Breast epithelium (tissue), 4 donors: ENCODE measurements at places on chromosomes 3 and 15. TPM values are rescaled to one million over a fixed set of nuclear protein-coding genes. Genes with fewer than 3 reads are reported as not detected.

TLR9 gene
- total RNA-seq = 0.29 TPM

ACTC1 gene
- total RNA-seq = 0.15 TPM

DNA sequence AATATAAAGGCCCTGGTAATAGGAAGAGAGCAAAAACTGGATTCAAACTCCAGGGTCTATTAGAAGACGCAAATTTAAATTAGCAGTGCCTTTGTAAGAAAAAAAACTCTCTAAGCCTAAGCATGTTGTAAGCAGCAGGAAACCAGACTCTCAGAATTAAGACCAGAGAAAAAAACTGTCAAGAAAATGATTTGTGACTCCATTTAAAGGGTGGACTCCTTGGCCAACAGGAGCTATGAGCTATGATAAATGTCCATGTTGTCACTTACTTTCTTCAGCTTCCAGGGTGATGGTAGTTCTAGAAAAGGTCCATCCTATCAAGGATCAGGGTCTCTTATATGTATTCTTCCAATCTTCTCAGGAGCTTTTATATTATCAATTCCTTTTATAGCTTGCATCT, 34.9 kb upstream of the CCDC50 start:
- no peak overlapping the region for H3K27ac ChIP-seq
- no peak for DNase-seq
- no peaks in the 10 kb centered on the region for H3K36me3 ChIP-seq
- no peak overlapping the region for H3K4me3 ChIP-seq

GRCh38 chr3:129358772-129359371, 69.6 kb downstream of the EFCAB12 start:
- H3K4me3 ChIP-seq = no peak overlapping the region
- H3K4me1 ChIP-seq = no peaks in the 10 kb centered on the region
- H3K27me3 ChIP-seq = no peaks in the 10 kb centered on the region
- no peaks in the 10 kb centered on the region for H3K36me3 ChIP-seq
- no peak overlapping the region for H3K27ac ChIP-seq
- DNase-seq = no peak

DNA sequence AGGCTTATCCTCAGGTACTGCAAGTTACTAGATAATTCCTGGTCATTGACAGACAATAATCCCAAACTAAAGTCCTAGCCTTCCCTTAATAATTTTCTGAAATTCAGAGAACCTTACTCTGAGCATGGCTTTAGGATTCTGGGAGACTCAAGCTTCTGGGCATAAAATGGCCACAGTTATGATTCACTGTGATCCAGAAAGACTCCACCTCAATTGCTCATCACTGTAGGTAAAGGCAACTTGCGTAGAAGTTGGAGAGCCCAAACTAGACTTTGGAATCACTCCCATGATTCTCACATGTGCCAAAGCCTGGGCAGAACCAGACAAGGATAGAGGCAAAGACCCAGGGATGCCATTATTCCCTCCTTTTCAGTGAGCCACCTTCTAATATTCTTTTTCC, 195.3 kb downstream of the OSBPL10 start:
- H3K4me3 ChIP-seq = no peak overlapping the region
- no peaks in the 10 kb centered on the region for H3K27me3 ChIP-seq
- DNase-seq = no peak
- no peaks in the 10 kb centered on the region for H3K36me3 ChIP-seq

DNA sequence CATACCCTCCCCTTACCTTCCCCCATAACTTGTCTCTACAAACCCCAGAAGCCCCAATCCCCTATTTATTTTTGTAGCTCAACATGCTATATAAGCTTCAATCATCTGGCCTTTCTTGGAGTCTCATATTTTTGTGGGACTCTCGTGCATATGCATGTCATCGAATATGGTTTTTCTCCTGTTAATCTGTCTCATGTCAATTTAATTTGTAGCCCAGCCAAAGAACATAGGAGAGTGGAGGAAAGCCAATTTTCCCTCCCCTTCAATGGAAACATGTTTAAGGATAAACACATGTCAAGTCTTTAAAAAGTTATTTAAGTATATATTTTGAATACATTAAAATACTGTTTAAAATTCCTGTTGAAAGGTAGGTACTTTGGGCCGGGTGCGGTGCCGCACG, 172.2 kb downstream of the GMNC start:
- no peaks in the 10 kb centered on the region for H3K4me1 ChIP-seq
- no peaks in the 10 kb centered on the region for H3K36me3 ChIP-seq
- no peaks in the 10 kb centered on the region for H3K27me3 ChIP-seq
- no peak overlapping the region for H3K27ac ChIP-seq
- no peak overlapping the region for H3K4me3 ChIP-seq

- H3K27ac ChIP-seq = no peak overlapping the region
- H3K4me3 ChIP-seq = no peak overlapping the region
- no peaks in the 10 kb centered on the region for H3K4me1 ChIP-seq
Measured at GRCh38 chr3:35537265-35537664, 102.1 kb upstream of the ARPP21 start.

- no peak overlapping the region for H3K27ac ChIP-seq
- DNase-seq = no peak
- no peak overlapping the region for H3K4me3 ChIP-seq
- no peaks in the 10 kb centered on the region for H3K27me3 ChIP-seq
- no peaks in the 10 kb centered on the region for H3K4me1 ChIP-seq
Measured at GRCh38 chr3:62379321-62379798, 6.0 kb upstream of the FEZF2 start.

GRCh38 chr3:13137941-13138832, 65.0 kb upstream of the IQSEC1 start:
- H3K4me3 ChIP-seq = no peak overlapping the region
- no peak overlapping the region for H3K27ac ChIP-seq
- H3K36me3 ChIP-seq = no peaks in the 10 kb centered on the region
- H3K4me1 ChIP-seq = no peaks in the 10 kb centered on the region

DNA sequence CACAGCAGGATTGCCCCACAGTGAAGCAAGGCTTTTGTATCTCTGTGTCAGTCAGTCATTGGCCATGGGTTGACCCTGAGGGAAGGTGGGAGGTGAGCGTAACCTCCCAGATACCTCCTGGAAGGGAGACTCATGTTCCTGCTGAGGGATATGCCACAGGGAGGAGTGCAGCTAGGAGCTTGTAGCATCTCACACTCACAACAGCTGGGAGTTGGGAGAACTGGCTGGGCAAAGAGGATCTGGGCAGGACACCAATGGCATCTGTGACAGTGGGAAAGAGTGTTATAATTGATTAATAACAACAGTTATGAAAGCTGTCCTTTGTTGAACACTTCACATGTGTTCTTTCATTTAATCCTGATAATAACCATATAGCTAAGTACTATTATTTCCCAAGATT, 171.0 kb downstream of the TLE3 start:
- no peaks in the 10 kb centered on the region for H3K36me3 ChIP-seq
- DNase-seq = no peak
- no peaks in the 10 kb centered on the region for H3K4me1 ChIP-seq
- H3K27ac ChIP-seq = no peak overlapping the region
- H3K4me3 ChIP-seq = no peak overlapping the region

DNA sequence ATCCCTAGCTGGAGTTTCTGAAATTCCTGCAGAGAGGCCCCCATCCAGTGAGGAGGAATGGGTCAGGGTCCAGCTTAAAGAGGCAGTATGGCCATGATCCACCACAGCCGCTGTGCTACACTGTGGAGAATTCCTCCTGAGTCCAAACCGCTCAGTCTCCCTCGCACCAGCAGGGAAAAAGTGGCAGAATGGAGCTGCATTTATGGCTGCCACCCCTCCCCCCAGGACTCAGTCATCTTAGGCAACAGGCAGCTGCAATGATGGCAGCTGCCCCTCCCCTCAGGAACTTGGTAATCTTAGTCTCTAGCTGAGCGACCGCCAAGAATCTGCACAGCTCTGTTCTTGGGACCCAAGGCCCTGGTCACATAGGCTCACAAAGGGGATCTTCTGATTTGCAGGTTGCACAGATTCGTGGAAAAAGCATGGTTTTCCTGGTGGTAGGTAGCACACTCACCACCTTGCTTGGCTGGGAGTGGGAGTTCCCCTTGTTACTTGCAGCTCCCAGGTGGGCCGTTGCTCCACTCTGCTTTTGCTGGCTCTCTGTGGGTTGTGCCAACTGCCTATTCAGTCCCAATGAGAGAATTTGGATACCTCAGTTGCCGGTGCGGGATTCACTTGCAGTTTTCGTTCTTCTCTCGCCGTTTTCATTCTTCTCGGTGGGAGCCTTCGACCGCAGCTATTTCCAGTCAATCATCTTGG, 204.1 kb downstream of the STXBP5L start:
- H3K4me3 ChIP-seq = no peak overlapping the region
- no peak for DNase-seq
- H3K4me1 ChIP-seq = no peaks in the 10 kb centered on the region
- H3K27me3 ChIP-seq = no peaks in the 10 kb centered on the region

GRCh38 chr3:65489253-65489652, 549.5 kb downstream of the MAGI1 start:
- H3K4me3 ChIP-seq = no peak overlapping the region
- no peaks in the 10 kb centered on the region for H3K27me3 ChIP-seq
- no peaks in the 10 kb centered on the region for H3K36me3 ChIP-seq
- no peak for DNase-seq

DNA sequence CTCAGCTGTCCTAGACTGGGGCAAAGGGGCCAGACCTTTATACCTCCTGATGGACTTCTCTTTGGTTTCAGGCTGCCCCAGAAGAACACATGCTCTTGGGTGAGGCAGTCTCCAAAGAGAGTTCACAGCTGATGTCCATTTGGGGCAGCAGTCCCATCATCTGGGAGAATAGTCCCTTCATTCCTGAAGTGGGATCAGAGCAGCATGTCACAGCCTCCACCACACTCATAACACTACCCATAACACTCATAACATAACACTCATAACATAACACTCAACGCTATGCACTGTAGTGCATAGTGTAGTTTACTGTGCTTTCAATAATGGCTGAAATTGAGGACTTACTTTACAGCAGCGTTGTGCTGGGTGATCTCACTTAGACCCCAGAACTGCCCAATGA, 36.7 kb upstream of the PLCL2 start:
- H3K27ac ChIP-seq = no peak overlapping the region
- H3K27me3 ChIP-seq = no peaks in the 10 kb centered on the region
- no peak for DNase-seq
- no peak overlapping the region for H3K4me3 ChIP-seq

DNA sequence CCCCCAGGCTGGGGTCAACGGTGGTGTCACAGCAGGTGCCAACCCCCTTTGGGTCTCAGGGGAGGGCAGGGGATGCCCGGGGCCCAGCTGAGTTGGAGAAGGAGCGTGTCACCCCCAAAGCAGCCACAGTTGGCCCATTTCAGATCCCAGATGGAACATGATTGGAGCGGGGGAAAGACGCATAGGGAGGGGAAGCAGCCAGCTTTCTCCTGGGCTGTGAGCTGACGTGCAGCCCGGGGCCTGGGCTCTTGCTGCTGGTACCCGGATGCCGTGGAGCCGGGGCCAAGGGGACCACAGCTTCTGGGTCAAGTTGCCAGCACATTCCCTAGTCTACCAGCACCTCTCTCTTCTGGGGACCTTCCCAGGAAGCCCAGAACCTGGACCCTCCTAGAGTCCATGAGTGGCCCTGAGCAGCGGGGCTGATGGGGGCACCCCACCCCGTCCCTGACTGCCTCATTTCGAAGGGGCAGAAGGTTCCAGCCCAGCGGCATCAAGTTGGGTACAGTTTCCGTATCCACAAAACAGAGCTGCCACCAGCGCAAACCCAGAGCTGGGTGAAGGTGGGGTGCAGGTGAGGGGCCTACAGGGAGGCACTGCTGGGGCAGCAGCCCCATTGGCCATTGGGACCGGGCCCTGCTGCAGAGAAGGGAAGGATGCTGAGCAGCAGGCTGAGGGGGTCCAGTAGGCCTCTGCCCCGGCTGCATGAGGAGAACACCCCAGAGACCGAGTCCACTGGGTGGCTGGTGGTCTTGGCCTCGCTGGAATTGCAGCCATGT, 148.8 kb downstream of the NSMCE3 start:
- DNase-seq = no peak
- no peaks in the 10 kb centered on the region for H3K36me3 ChIP-seq
- H3K4me3 ChIP-seq = no peak overlapping the region
- H3K27ac ChIP-seq = no peak overlapping the region
